Tibial nerve (tissue), 4 donors: ENCODE measurements at places on chromosomes 7 and 10. TPM values are rescaled to one million over a fixed set of nuclear protein-coding genes. Genes with fewer than 3 reads are reported as not detected.

The EVX1 gene
- total RNA-seq, result not detected

GRCh38 chr10:106535304-106535953 is 629.1 kb downstream of the SORCS1 start:
- DNase-seq, result no peak

- no peak for DNase-seq
Measured at GRCh38 chr10:63972949-63973827, 452.0 kb downstream of the REEP3 start.

The OR2A12 gene
- total RNA-seq, result not detected

The PDK4 gene
- total RNA-seq, result 723 TPM
